ENCODE measurements at places on chromosomes 1 and 21.

GRCh38 chr1:111747282-111747734 is 8.1 kb upstream of the INKA2 start:
- peak; percentile 50 for DNase-seq

GRCh38 chr1:196558411-196558810 is 49.8 kb downstream of the KCNT2 start:
- DNase-seq = peak; percentile 70

DNA sequence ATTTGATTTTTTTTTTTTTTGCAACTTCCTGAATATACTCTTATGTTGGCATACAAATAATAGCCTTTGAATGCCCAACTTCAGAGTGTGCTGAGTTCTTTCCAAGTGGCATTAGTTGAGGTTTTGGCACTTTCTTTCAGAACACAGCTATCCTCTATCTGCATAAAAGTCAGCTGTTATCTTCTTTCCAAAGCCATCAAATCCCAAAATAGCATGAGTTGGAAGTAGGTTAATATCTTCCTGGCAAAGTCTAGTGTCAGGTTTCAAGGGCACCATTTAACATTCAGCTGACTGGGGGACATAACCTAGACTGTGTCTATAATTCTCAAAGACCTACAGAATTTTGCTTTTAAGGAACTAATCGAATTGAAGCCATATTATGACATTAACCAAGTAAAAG is 223.9 kb downstream of the PLPP3 start:
- no peak for DNase-seq

- no peak for DNase-seq
These were observed 52.3 kb downstream of the TENT5C start for GRCh38 chr1:117657949-117658660.

GRCh38 chr1:91552596-91552995 is 51.9 kb downstream of the CDC7 start:
- no peak for DNase-seq

Measured in astrocyte of the cerebellum (primary cell).